Tibial nerve (tissue), 4 donors: ENCODE measurements at places on chromosomes 4 and X. TPM values are rescaled to one million over a fixed set of nuclear protein-coding genes. Genes with fewer than 3 reads are reported as not detected.
A peak's percentile ranks its signal among the peaks of the same experiment; 100 is the strongest.

DNA sequence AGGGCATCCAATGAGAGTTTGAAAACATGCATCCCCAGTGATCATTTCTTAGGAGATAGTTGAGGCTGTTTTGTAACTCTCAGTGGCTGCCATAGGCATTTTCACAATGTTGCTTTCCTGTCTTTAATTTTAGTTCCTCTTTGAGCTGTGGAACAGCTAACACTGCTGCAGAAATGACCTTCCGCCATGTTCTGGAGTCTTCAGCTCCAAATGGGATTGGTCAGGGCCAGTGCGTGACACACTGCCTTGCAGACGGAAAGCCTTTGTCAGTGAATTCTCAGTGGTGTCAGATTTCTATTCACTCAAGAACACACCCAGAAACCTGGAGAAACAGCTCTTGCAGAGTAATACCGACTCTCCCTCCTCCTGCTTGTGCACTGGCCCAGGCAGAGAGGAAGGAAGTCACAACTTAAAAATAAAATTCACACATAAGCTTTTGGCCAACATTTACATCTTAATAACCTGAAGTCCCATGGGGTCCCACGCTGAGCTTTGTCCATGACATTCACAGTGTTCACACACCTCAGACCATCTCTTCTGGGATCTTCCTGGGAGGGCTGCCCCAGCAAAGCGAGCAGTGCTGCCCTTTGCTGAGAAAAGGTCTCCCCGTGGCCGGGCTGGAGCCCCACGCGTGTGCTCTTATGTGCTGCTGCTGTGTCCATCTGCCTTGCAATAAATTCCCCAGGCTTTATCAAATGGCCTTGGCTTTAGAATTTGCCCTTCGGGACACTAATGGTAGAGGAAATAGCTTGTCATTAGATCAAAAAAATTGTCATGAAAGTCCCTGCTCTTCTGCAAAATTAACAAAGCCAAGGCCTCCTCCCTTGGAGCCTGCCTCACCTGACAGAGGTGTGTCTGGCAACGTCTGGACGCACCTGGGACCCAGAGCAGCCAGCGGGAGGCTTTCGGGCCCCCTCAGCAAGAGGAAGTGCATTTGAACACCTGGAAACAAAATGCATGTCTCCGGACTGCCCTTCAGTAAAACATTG is 126.8 kb downstream of the IRF2 start:
- peak; percentile 49 for DNase-seq

GRCh38 chr4:169014586-169014985 is 4.5 kb upstream of the CBR4 start:
- DNase-seq, result no peak

- no peak for DNase-seq
These were observed 2506.6 kb downstream of the ARAP2 start for GRCh38 chr4:33737726-33738125.

GRCh38 chrX:73400136-73400748 is 46.6 kb upstream of the CDX4 start:
- DNase-seq, result no peak

DNA sequence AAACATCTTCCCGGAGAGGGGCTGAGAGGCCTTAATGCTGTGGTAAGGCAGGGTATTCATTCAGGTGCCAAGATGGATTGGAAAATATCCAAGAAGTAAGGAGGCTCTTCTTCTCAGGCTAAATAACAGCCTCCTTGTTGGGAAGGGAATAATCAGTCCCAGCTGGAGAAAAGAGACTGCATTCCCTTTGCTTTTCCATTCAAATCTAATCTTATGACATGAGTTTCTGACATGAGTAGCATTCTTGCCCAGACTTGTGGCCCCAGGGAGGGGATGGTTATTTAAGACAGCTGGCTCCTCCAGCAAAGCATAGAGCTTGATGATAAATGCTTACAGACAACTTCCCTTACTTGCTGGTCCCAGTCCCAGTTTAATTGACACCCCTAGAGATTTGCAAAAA is 98.3 kb downstream of the DCLK2 start:
- DNase-seq, result no peak

DNA sequence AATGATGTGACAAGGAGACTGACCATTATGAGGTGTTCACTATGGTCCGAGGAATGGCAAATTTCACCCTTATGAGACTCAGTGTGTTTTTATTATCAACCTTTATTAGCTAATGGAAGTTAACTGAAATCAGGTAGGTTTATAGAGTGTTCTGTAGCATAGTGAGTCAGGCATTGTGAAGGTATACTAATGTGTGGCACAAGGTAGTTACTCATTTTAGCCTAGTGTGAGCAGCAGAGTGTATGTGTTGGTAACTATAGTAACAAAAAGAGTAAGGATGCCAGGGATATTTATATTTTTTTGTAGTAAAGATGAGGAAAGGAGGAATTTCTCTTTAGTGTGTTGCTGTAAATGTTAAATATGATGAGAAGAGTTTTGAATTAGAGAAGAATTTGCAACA is 12.0 kb downstream of the PDLIM5 start:
- no peak for DNase-seq

EMCN gene
- total RNA-seq, result 26.0 TPM

AKAP14 gene
- not detected for total RNA-seq

POU3F4 gene
- total RNA-seq, result not detected

GAGE1 gene
- total RNA-seq, result not detected
